GM13976 (cell line): ENCODE measurements at places on chromosomes 4 and X.

DNA sequence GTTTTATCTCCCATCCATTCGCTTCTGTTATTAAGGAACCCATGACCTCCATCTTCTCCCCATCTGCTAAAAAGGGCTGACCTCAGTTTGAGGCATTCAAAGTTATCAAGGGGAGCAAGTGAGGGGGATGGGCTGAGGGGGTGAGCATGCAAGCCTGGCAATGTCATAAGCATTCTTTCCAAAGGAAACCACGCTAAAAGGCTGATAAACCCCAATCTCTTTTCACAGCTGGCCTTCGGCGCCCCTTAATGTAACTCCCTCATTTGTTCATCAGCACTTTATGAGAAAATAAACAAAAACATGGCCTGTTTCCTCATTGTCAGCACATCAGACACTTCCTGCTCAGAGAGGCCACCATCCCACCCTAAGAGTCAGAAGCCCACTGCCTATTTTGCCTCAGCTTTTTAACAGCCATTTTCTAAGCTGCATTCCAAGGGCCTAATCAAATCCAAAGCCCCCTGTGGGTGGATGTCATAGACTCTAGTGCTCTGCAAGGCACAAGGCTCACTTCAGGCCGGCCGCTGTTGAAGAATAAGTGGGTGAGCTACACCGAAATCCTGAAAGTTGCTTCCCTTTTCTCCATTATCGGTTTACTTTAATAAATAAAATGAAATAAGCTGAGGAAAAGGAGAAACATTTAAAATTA is 92.0 kb upstream of the SRD5A3 start:
- DNase-seq, result no peak

GRCh38 chr4:30269850-30270249 is 450.3 kb upstream of the PCDH7 start:
- DNase-seq, result no peak

DNA sequence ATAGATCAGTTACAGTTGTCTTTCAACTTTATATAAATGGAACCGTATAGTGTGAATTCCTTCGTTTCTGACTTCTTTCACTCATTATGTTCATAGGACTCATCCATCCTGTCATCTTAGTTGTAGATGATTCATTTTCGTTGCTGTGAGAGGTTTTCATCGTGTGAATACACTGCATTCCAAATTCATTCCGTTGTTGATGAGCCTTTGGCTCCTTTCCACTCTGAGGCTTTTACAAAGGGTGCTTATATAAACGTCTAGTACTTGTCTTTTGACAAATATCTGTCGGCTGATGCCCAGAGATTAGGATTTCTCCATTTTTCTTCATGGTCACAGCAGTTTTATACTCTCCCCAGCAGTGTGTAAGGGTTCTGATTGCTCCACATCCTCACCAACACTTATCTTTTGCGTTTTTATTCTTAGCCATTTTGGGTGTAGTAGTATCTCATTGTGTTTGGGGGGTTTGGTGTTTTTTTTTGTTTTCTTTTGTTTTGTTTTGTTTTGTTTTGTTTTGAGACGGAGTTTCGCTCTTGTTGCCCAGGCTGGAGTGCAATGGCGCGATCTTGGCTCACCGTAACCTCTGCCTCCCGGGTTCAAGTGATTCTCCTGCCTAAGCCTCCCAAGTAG is 48.6 kb downstream of the LRP2BP start:
- DNase-seq, result no peak

- DNase-seq, result no peak
These were observed 28.8 kb upstream of the IL13RA1 start for GRCh38 chrX:118698516-118699170.

- no peak for DNase-seq
These were observed 38.8 kb upstream of the AFAP1 start for GRCh38 chr4:7978489-7978888.

GRCh38 chr4:156144961-156145360 is 191.3 kb upstream of the CTSO start:
- no peak for DNase-seq

DNA sequence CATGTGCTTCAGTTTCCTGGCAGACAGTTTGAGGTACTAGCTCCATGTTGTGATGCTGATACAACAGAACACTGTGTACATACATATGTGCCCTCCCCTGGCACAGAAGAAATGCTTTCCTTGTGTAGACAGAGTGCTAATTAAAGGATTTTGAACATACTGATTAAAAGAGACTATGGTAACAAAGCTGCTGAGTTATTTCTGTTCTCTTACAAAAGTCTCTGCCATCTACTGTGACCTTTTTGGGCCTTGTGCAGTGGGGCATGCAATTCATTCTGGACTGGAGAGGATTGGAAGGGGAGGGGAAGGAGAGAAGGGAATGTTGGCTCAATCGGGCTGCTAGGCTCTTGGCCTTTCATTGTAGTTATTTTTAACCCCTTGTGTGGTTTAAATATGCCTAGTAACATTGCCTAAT is 6.0 kb downstream of the PDLIM5 start:
- DNase-seq, result no peak

- no peak for DNase-seq
These were observed 1.1 kb upstream of the TMEM164 start for GRCh38 chrX:110001740-110002299.

DNA sequence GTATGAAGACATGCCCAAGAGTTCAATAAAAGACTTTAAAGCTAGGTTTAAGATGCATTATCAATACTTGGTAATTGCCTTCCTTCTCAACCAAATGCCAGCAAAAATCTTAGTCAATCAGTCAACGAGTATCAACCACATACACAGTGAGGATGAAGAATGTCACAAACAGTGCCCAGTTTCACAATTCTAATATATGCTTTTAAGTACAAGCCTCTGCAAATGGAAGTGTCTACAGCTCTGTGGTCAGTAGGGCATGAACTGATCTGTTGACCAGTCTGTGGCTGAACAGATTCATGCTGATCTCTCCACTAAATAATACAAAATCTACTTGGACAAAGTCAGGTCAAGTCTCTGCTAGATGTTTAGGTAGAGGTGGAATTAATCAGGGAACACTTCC is 27.9 kb downstream of the PPARGC1A start:
- no peak for DNase-seq

DNA sequence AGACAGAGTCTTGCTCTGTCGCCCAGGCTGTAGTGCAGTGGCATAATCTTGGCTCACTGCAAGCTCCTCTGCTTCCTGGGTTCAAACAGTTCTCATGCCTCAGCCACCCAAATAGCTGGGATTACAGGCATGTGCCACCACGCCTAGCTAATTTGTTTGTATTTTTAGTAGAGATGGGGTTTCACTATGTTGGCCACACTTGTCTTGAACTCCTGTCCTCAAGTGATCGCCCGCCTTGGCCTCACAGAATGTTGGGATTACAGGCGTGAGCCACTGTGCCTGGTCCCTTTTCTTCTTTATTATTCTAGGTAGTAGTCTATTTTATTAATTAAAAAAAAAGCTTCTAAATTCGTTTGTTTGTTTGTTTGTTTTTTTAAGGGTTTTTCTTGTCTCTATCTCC is 59.1 kb downstream of the SLAIN2 start:
- DNase-seq, result no peak

DNA sequence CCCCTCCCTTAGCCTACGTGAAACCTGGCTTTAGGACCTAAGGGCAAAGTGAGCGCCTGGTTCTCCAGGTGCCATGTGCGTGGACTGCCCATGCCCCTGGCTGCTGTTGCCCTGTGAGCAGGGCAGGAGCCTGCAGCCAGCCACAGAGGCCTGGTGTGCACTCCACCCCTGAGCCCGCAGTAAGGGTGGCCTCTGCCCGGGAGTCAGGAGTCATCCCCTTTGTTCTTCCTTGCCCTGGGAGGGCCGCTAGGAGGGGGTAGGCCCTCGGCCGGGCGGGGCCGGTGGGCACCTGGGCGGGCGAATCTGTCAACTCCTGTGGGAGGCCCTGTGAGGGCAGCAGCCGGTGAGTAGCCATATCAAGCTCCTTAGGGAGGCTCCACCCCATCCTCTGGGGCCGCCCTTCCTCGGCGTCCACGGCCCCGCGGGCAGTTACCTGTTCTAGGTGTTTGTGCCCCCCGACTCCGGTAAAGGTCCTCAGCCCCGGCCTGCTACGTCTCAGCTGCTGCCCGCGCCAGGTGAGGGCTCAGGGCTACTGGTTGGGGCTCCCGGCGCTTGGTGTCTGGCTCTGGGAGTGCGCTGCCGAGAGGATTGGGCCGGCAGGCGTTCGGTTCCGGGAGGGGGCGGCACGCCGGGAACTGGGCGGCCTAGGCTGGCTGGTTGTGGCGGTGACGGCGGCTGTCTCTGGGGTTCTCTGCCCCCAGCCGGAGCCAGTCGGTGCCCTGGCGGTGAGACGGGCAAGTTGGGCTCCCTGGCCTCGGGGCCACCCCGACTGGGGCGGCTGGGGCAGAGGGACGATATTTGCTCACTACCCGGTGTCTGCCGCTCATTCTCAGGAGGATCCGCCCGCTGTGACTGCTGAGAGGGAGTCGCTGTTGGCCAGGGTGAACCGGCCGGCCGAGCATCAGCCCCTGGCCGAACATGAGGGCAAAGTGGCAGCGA is 1060.2 kb downstream of the TECRL start:
- DNase-seq, result peak; percentile 21

DNA sequence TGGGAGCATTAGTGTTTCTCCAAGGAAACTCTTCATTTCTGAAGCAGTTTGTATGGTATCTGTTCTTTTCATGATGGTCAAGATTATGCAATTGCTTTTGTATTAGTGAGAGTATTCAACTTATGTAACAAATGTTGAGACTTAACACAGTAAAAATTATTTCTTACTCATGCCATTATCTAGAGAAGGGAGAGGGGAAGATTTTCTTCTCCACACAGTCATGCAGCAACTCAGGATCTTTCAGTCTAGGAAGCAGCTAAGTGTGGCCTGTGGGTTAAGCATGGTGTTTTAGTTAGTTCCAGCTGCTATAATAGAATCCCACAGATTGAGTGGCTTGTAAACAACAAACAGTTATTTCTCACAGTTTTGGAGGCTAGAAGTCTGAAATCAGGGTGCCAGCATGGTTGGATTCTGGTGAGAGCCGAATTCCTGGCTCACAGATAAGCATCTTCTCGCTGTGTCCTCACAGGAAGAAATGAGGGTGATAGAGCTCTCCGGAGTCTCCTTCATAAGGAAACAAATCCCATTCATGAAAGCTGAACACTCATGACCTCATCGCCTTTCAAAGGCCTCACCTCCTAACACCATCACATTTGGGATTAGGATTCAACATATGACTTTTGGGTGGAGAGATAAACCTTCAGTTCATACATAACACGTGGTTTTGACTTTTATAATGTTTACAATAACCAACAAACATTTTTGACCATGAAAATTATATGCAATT is 101.2 kb downstream of the FRMPD4 start:
- no peak for DNase-seq

- DNase-seq, result no peak
These were observed 11.1 kb upstream of the TMEM156 start for GRCh38 chr4:39043058-39043860.

GRCh38 chr4:95167805-95168204 is 381.0 kb downstream of the UNC5C start:
- DNase-seq, result no peak

DNA sequence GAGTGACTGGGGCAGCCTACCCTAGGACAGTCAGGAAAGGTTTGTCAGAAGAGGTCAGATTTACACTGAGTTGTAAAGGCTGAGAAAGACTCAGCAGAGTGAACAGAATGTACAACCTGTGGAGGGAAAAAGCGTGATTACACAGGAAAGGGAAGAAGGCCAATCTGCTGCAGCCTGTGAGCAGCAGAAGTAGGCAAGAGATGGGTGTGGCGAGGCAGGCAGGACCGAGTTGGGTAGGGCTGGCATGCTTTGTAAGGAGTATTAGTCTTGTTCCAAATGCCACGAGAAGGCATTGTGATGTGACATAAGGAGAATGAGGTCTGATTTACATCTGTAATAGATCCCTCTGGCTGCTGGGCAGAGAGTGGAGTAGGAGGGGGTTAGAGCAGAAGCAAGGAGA is 12.6 kb downstream of the SGMS2 start:
- no peak for DNase-seq

- peak; percentile 54 for DNase-seq
These were observed 133.6 kb upstream of the GIMD1 start for GRCh38 chr4:106502106-106502699.

GRCh38 chr4:82430964-82431745 is 765 bp downstream of the ENOPH1 start:
- peak; percentile 32 for DNase-seq

DNA sequence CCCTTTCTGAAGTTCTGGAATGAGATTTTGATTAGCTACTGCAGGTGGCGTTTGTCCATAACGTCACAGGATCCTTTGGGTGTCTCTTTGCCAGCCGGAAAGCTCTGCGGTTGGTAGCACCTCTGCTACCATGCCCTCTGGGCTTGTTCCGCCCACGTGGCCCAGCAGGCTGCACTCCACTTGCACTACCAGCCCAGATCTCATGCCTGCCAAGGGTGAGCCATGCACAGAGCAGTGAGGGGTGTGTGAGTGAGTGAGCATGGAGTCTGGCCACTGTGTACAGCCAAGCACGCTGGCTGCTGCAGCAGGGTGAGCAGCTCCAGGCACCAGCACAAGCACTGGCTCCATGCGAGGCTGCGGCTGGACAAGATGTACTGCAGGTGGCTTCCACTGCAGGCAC is 6.6 kb upstream of the HNRNPD start:
- DNase-seq, result no peak

- no peak for DNase-seq
These were observed 325.5 kb downstream of the PCDH18 start for GRCh38 chr4:137206781-137207180.

- no peak for DNase-seq
These were observed 231.5 kb downstream of the BCOR start for GRCh38 chrX:39866229-39866628.

DNA sequence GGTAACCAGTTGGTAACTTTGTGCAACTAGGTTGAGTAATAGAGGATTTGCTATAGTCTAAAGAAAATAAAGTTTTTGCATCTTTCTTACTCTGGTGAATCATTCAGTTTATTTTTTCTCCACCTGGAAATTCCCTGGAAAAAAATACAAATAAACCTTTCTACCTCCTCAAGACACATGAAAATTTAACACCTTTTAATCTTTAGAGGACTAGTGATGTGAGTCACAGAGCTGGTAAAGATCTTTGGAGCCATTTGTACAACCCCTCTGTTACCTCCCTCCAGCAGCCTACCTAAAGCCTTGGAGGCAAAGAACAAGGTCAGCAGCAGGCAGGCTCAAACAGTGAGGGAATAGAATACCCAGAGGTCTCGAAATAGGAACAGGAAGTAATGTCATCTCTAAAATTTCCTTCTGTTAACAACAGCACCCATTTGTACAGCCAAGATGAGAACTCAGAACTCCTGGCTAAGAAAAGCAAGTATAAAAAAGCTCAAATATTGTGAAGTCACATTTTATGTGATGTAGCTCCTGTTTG is 10.2 kb upstream of the MAOB start:
- no peak for DNase-seq

DNA sequence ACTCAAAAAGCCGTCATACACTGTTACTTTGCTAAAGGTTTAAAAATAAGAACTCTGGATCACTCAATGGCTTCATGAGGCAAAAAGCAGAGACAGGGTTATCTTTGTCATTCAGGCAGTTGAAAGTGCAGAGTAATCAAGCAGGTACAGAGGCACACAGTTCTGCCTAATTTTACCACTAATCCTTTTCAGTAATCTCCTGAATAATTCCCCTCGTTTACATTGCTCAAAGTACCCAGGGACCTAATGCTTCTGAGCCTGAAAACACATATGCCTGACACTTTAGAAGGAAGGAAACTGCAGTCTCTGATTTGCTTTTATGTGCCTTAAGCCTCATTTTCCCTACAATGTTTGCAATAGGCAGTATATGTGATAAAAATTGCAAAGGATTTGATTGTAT is 71.4 kb upstream of the TRAM1L1 start:
- DNase-seq, result no peak

GRCh38 chr4:132384709-132385108 is 764.4 kb upstream of the PCDH10 start:
- DNase-seq, result no peak
